ENCODE measurements at places on chromosomes 3 and 15. TPM values are rescaled to one million over a fixed set of nuclear protein-coding genes. Genes with fewer than 3 reads are reported as not detected.

Gene FBXL22
- 20.2 TPM for total RNA-seq

Gene PARP15
- 2.3 TPM for total RNA-seq

Gene TUSC7
- total RNA-seq, result not detected

Gene AGBL1
- 0.07 TPM for total RNA-seq

Gene C3orf80
- 1.2 TPM for total RNA-seq

DNA sequence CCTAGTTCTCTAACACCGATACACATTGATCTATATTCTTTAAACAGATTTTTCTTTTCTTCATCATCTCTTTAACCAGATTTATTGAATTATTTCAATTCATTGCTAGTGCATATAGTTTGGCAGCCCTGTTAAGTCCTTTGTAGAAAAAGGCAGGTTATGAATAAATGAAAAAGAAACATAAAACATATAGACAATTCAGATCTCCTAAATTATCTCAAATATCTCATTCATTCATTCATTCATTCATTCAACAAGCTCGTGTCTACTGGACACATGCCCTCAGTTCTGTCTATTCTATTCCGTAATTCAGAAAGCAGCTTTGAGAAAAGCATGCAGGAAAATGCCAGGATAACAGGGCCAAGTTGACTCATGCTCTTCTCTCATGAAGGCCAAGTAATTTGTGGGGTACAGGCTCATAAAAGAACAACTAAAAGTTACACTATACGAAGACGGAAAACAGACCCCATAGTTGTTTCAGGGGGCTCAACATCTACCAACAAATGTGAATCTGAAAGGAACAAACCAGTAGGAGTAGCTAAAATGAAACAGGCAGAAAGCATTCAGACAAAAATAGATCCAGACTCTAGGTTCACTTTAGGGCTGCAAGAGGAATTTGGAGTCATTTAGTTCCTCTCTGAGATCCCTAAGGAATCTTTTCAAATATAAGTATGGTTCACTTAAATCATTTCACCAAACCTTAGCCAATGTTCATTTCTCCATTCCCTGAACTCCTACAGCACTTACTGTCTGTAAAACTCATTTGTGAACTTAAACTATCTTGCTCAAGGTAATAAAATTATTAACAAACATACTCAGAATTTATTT is 7.5 kb downstream of the ZNF148 start:
- H3K27me3 ChIP-seq, result no peaks in the 10 kb centered on the region
- no peak overlapping the region for H3K27ac ChIP-seq
- no peak for DNase-seq
- H3K4me1 ChIP-seq, result peaks cover 2% of the 10 kb centered on the region

GRCh38 chr3:153277029-153277428 is 115.0 kb downstream of the RAP2B start:
- no peak overlapping the region for H3K4me3 ChIP-seq
- no peak overlapping the region for H3K27ac ChIP-seq
- no peaks in the 10 kb centered on the region for H3K36me3 ChIP-seq
- no peaks in the 10 kb centered on the region for H3K27me3 ChIP-seq
- no peak for DNase-seq

- H3K4me1 ChIP-seq, result no peaks in the 10 kb centered on the region
- H3K27ac ChIP-seq, result no peak overlapping the region
- no peak overlapping the region for H3K4me3 ChIP-seq
- H3K36me3 ChIP-seq, result no peaks in the 10 kb centered on the region
- no peak for DNase-seq
Observed at GRCh38 chr3:68467465-68467864, 464.9 kb downstream of the TAFA4 start.

Gene EPHA3
- total RNA-seq, result 22.3 TPM

DNA sequence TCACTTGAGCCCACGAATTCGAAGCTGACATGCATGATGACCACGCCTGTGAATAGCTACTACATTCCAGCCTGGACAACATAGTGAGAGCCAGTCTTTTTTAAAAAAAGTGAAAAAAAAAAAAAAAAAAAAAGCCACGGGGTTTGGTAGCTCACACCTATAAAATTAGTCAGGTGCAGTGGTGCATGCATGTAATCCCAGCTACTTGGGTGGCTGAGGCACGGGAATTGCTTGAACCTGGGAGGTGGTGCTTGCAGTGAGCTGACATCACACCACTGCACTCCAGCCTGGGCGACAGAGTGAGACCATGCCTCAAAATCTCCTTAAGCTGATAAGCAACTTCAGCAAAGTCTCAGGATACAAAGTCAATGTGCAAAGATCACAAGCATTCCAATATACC is 44.4 kb downstream of the CSNK1G1 start:
- H3K4me1 ChIP-seq, result no peaks in the 10 kb centered on the region
- no peak overlapping the region for H3K4me3 ChIP-seq
- H3K36me3 ChIP-seq, result no peaks in the 10 kb centered on the region
- no peak for DNase-seq
- no peak overlapping the region for H3K27ac ChIP-seq

Gene GP5
- 0.24 TPM for total RNA-seq

DNA sequence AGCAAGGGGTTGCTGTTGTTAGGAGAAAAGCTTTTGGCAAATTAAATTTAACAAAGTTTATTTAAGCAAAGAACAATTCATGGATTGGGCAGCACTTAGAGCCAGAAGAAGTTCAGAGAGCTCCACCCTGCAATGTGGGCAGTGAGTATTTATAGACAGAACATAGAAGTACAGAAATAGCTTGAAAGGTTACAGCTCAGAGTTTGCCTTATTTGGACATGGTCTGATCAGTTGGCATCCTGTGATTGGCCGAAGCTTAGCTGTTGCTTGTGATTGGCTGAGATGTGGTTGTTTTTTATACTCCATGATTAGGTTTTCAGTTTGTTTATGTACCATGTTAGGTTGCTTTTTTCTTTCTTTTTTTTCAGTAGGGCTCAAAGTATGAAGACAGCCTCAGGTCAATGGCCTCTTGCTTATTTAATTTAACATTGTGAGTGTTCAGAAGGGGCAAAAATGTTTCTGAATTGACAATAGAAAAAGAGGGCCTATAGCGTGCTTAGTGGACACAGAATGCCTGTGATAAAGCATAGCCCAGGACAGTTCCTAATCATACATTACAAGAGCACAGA is 293.8 kb downstream of the IGSF11 start:
- H3K36me3 ChIP-seq, result no peaks in the 10 kb centered on the region
- H3K27ac ChIP-seq, result no peak overlapping the region
- H3K4me3 ChIP-seq, result no peak overlapping the region
- DNase-seq, result no peak

GRCh38 chr3:183635107-183635430 is 354 bp upstream of the KLHL24 start:
- H3K4me1 ChIP-seq, result no peaks in the 10 kb centered on the region
- no peak for DNase-seq
- no peaks in the 10 kb centered on the region for H3K27me3 ChIP-seq
- H3K27ac ChIP-seq, result peak overlapping the region; percentile 95
- peak overlapping the region; percentile 85 for H3K4me3 ChIP-seq

DNA sequence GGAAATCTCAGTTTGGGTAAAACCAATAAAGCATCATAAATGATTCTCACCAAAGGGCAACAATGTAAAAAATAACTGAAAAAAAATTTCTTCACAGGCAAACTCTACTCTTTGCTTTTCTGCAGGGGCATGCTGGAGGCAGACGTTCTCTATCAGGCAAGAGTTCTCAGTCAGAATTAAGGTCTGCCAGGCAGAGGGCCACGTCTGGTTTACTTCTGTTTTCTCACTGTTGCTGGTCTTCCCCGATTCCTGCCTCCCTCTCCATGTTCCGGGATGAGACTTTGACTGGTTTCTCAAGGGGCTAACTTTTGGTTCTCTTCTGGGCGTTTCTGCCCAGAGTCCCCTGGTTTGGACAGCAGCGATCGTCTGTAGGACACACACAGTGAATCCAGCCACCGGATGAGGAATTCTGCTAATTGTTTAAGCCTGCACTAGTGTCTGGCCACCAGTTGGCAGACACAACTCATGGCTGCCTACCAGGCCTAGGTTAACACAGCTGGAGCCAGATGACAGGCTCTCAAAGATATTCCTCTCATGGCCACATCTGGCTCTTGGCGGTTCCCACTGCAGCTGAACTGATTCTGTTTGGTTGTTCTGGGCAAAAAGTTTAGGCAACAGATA is 273.1 kb downstream of the FOXP1 start:
- no peaks in the 10 kb centered on the region for H3K36me3 ChIP-seq
- H3K27me3 ChIP-seq, result no peaks in the 10 kb centered on the region
- H3K27ac ChIP-seq, result no peak overlapping the region
- no peak for DNase-seq

GRCh38 chr3:160105907-160106584 is 117.4 kb downstream of the IL12A start:
- no peak for DNase-seq
- H3K27ac ChIP-seq, result no peak overlapping the region
- H3K27me3 ChIP-seq, result no peaks in the 10 kb centered on the region
- H3K36me3 ChIP-seq, result no peaks in the 10 kb centered on the region

Gene GOLGA8J
- total RNA-seq, result not detected

Gene RHOV
- total RNA-seq, result not detected

DNA sequence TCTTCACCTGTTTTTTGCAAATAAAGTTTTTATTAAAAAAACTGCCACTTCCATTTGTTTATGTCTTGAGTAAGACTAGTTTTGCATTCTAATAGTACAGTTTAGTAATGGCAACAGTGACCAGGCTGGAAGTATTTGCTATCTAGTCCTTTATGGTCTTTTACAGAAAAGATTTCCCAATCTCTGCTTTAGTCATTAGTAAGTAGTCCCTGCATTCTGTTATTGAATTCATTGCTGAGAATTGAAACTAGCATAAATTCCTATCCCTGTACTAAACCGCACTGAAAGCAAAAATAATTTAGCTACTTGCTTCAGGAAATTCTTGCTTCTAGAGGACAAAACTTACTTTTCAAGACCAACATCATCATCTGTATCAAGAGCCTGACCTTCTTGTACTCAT is 46.2 kb downstream of the CNTN6 start:
- DNase-seq, result no peak
- no peaks in the 10 kb centered on the region for H3K4me1 ChIP-seq
- H3K4me3 ChIP-seq, result no peak overlapping the region

- no peak overlapping the region for H3K4me3 ChIP-seq
- no peaks in the 10 kb centered on the region for H3K27me3 ChIP-seq
- no peak for DNase-seq
- H3K4me1 ChIP-seq, result no peaks in the 10 kb centered on the region
Observed at GRCh38 chr3:24639481-24640329, 145.1 kb upstream of the THRB start.

Gene CHRNA5
- 4.2 TPM for total RNA-seq

- no peaks in the 10 kb centered on the region for H3K4me1 ChIP-seq
- no peaks in the 10 kb centered on the region for H3K27me3 ChIP-seq
- DNase-seq, result no peak
- peak overlapping the region; percentile 42 for H3K27ac ChIP-seq
Observed at GRCh38 chr15:60362321-60363086, 35.3 kb downstream of the ANXA2 start.

DNA sequence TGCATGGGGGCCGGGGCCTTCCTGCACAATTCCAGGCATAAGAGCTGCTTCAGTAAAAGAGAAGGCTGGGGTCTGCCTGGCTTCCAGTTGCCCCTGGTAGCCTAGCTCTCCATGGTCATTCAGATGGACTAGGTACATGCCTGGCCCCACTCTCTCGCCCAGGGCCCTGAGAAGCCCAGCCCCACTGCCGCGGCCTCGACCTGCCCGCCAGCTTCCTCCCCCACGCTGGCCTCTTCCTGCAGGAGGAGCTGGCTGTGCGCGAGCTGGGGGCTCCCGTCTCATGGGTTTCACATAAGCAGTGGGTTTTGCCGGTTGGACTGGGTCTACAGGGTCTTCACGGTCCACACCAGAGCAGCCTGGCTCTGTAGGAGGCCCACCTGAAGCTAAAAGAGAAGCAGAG is 3.6 kb downstream of the PRR20G start:
- DNase-seq, result no peak
- no peaks in the 10 kb centered on the region for H3K27me3 ChIP-seq
- no peak overlapping the region for H3K4me3 ChIP-seq
- H3K4me1 ChIP-seq, result no peaks in the 10 kb centered on the region
- H3K36me3 ChIP-seq, result no peaks in the 10 kb centered on the region
- no peak overlapping the region for H3K27ac ChIP-seq

Gene NPAP1
- total RNA-seq, result not detected

GRCh38 chr3:100709842-100710260 is 557 bp downstream of the TFG start:
- peak overlapping the region; percentile 98 for H3K27ac ChIP-seq
- no peaks in the 10 kb centered on the region for H3K27me3 ChIP-seq
- no peaks in the 10 kb centered on the region for H3K36me3 ChIP-seq
- DNase-seq, result peak; percentile 43

- H3K36me3 ChIP-seq, result no peaks in the 10 kb centered on the region
- H3K27ac ChIP-seq, result no peak overlapping the region
- peaks cover 6% of the 10 kb centered on the region for H3K4me1 ChIP-seq
- no peak overlapping the region for H3K4me3 ChIP-seq
- DNase-seq, result no peak
Observed at GRCh38 chr3:123769356-123769743, 114.8 kb downstream of the MYLK start.

- no peak overlapping the region for H3K4me3 ChIP-seq
- H3K27me3 ChIP-seq, result no peaks in the 10 kb centered on the region
- no peak for DNase-seq
- H3K36me3 ChIP-seq, result no peaks in the 10 kb centered on the region
- no peak overlapping the region for H3K27ac ChIP-seq
Observed at GRCh38 chr3:20999661-21000060, 751.3 kb downstream of the ZNF385D start.

Gene SLC25A26
- total RNA-seq, result 10.6 TPM

Gene HDC
- 3.6 TPM for total RNA-seq

DNA sequence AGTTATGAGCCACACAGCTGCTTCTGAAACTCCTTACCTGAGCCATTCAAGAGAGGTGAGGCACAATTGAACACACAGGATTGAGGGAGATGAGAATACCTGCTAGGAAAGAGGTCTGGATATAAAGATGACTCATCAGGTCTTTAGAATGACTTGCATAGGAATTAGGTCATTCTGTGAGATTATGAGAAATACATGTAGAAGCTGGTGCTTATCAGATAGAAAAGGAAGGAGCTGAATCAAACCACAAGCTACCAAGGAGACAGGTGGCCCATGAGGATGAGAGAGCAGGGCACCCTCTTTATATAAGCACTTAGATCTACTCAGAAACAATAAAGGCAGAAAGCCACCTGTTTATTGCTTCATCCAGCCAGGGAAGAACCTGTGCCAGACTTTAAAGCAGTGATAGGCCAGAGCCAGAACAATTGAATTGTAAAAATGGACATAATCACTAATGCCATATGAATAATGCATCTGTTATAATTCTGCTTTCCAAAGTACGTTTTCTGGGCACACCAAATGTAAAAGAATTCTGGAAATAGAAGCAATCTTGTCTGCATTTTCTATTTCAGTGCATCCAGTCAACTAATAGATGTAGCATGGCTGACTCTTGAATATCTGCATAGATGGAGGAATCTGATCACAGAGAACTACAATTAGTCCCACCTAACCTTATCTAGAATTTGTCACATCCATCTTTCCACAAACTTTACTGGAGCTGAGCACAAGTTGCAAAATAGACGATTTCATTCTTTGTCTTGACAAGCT is 74.9 kb downstream of the PIK3R4 start:
- no peak overlapping the region for H3K27ac ChIP-seq
- H3K4me1 ChIP-seq, result no peaks in the 10 kb centered on the region

GRCh38 chr3:111910806-111911205 is 51.7 kb downstream of the PHLDB2 start:
- no peaks in the 10 kb centered on the region for H3K27me3 ChIP-seq
- DNase-seq, result no peak
- H3K36me3 ChIP-seq, result no peaks in the 10 kb centered on the region
- H3K4me1 ChIP-seq, result peaks cover 12% of the 10 kb centered on the region

GRCh38 chr15:42060797-42061196 is 33.6 kb downstream of the PLA2G4D start:
- no peaks in the 10 kb centered on the region for H3K27me3 ChIP-seq
- no peaks in the 10 kb centered on the region for H3K4me1 ChIP-seq
- H3K4me3 ChIP-seq, result no peak overlapping the region

Gene BTD
- 6.5 TPM for total RNA-seq

GRCh38 chr15:98296653-98297052 is 336.1 kb downstream of the ARRDC4 start:
- H3K27ac ChIP-seq, result no peak overlapping the region
- H3K27me3 ChIP-seq, result no peaks in the 10 kb centered on the region
- no peaks in the 10 kb centered on the region for H3K4me1 ChIP-seq
